AG04449 (cell line): ENCODE measurements at places on chromosomes 1 and 21.
A peak's percentile ranks its signal among the peaks of the same experiment; 100 is the strongest.

GRCh38 chr1:58799650-58800049 is 15.8 kb upstream of the JUN start:
- no peak for DNase-seq

DNA sequence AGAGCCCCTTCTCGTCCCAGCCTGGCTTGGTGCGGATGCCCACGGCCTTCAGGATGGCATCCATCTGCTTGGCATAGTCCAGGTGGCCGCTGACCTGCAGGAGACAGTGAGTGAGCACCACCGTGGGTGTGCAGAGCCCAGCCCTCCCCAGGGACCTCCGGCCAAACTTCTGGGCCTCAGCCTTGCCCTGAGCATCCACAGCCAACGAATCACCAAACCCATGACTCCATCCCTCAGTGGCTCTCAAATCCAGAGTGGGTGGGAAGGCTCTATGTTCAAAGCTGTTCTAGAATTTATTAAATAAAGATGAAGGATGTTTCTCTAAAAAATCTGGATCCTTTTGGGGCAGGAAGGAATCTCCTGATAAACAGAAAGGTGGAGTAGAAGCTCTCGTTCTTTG is 18.7 kb downstream of the HTR6 start:
- no peak for DNase-seq

- DNase-seq, result peak; percentile 42
Measured at GRCh38 chr21:38989745-38990423, 184.2 kb downstream of the ETS2 start.

- no peak for DNase-seq
Measured at GRCh38 chr1:184826001-184826400, 71.3 kb upstream of the EDEM3 start.

- DNase-seq, result no peak
Measured at GRCh38 chr1:168243636-168244212, 17.9 kb downstream of the SFT2D2 start.

DNA sequence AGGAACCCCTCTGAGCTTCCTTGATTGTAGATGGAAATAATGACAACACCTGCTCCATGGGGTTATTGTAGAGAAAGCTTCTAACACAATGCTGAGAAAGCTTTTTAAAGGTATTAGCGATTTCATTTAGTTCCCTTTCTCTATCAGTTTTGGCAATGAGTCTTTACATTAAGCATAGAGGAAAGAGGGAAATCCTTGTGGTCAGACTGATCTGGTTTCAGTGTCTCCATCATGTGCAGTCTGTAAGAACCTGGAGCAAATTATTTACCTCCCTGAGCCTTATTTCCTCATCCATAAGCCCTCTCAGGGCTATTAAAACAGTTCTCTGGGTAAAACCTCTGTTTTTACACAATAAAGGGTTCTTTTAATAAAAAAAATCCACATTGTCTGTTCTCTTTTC is 87.5 kb downstream of the FGGY start:
- DNase-seq, result no peak

GRCh38 chr1:113508364-113509164 is 118.2 kb downstream of the MAGI3 start:
- no peak for DNase-seq

DNA sequence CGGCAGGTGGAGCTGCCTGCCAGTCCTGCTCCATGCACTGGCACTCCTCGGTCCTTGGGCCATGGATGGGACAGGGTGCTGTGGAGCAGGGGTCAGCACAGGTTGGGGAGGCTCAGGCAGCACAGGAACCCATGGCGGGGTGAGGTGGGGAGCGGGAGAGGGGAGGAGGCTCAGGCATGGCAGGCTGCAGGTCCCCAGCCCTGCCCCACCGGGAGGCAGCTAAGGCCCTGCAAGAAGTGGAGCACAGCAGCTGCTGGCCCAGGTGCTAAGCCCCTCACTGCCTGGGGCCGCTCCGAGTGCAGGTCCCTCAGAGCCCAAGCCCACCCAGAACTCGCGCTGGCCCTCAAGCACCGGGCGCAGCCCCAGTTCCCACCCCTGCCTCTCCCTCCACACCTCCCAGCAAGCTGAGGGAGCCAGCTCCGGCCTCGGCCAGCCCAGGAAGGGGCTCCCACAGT is 691 bp upstream of the GBP5 start:
- DNase-seq, result no peak

DNA sequence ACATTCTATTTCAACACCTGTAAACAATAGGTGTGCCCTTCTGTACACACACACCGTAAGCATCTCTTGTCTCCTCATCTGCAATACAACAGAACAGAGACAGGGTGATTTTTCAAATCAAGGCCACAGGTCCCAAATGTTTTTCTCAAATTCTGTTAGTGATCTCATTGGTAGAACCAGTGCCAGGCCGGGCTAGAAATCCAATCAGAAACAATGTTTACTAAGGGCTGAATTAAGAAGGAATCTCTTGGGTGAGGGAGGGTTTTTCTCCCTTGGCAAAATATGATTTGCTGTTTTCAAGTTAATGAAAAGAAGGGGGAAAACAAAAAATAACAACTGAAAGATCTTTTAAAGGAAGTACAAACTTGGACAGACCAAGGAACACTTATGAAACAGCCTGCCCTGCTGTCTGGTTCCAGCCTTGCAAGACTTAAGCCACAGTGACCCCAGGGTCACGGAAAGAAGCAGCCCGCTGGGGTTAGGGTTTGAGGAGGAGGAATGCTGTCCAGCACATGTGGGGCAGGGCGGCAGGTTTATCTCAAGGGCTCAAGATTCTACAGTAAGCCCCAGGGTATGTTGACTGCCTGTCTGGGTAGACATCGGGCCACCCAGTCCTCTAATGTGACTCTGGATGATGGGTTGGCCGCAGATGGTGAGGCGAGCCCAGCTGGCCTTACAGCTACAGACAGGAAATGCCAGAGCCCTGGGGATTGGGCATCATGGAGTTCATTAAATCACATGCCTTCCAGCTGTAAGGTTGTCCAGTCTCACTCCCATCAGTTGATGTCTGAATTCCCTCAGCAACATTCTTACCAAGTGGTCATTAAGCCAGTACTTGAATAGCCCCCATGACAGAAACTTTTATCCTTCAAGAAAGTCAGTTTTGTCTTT is 73.3 kb upstream of the SLC44A3 start:
- no peak for DNase-seq

DNA sequence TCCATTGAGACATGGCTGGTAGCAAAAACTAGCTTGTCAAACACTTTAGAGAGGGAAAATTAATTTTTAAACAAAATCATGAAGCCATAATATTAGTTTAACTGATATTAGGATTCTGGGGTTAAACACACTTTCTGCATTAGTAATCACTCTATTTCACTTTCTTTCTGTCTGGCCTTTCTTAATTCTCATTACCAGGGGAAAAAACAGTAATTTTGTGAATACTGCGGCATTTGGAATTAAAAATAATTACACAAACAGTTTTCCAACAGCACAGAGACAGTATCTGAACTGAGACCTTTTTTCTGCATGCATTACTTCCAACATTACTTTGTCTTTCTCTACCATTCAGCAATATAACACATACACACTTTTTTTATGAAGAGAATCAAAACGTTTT is 190.6 kb downstream of the MRPL39 start:
- DNase-seq, result no peak

DNA sequence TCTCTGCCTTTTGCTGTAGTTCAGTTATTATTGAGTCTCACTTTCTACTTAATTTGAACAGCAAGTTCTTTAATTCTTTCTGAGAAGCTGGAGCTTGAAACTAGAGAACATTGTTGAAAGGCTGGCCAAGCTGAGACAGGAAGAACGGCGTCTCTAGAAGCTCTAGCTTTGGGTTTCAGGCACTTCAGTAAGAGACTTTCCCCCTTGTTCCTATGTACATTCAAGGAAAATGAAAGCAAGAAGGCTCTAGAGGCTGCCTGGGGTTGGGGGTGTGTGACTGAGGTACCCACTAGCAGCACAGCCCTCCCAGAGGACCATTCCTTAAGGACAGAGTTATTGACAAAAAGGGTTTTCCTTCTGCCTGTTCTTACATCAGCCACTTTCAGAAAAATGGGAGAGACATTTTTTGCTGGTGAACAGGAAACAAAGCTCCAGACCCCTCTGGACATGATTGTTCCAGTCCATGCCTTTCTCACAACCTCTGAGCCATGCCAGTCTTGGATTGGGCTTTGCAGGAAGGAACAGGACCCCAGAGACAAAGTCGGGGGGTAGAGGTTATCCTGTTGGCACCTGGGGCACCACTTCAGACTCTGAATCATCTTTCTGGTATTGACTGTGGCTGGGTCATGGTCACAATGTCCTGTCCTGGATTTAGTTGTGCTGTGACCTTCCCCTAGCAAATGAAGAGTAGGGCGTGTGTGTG is 63.1 kb downstream of the LAMC2 start:
- no peak for DNase-seq

DNA sequence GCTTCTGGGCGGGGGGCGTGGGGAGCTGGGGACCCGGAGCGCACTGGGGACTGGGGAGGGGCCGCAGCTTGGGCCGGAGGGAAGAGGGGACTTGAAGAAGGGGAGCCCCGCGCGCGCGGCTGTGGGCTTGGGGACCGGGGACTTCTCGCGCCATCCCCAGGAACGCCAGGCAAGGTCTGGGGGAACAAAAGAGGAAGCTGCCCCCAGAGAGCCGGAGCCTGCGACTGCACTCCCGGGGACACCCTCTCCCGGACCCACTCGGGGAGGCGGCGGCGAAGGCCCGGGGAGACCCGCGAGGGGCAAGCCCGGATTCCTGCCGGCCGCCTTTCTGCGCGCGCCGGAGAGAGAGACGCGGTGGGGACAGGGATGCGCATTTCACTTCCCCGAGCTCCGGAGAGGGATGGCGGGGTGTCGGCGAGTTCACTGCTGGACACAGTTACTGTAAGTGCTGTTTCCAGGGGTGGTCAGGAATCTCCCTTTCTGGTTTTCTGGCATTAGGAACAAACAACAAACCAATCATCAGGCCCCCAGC is 732 bp downstream of the ABCG1 start:
- DNase-seq, result no peak

- no peak for DNase-seq
Measured at GRCh38 chr1:85824066-85824840, 116.0 kb upstream of the ZNHIT6 start.

DNA sequence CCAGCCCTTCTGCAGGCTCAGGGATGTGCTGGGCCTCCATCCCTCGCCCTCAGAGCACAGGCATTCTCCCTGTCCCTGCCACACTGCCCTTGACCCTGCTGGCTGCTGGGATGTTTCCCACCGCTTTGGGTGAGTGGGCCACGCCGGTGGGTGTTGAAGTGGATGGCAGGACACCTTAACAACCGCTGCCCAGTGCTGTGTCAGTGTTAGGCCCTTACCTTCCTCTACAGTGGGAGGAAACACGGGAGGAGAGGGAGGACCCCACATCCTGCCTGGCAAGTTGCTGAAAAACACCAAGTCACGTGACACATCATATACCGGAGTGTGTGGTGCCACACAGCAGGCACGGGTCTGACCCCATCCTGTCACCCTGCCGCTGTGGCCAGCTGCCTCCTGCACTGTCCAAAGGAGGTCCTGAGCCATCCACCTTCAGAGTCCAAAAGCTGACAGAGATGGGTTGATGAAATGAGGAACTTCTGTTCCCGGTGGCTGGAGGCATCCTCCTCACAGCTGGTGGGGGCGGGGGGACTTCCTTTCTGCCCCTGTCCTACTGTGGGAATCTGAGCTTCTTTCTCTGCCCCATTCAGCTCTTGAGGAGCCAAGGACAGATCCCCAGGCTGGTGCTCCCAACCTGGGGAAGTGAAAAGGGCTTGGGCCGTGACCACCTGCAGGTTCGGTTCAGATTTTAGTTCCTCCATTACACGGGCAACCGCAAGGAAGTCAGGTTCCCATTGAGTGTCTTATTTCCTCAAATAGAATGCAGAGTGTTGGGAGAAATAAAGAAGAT is 3.2 kb upstream of the THEMIS2 start:
- DNase-seq, result no peak

- DNase-seq, result no peak
Measured at GRCh38 chr1:16924216-16924918, 2.6 kb downstream of the CROCC start.

- no peak for DNase-seq
Measured at GRCh38 chr21:45390831-45391742, 13.9 kb upstream of the COL18A1 start.

GRCh38 chr1:63557365-63557987 is 34.2 kb downstream of the EFCAB7 start:
- no peak for DNase-seq

- DNase-seq, result no peak
Measured at GRCh38 chr1:206507284-206508129, at the start of gene RASSF5. RASSF5 (plus strand) TSS chr1:206507531; CDS start chr1:206507603, 72 bp downstream.

- no peak for DNase-seq
Measured at GRCh38 chr1:25771221-25772114, 28.5 kb upstream of the SELENON start.

- no peak for DNase-seq
Measured at GRCh38 chr1:241888232-241888631, 40.2 kb downstream of the EXO1 start.

DNA sequence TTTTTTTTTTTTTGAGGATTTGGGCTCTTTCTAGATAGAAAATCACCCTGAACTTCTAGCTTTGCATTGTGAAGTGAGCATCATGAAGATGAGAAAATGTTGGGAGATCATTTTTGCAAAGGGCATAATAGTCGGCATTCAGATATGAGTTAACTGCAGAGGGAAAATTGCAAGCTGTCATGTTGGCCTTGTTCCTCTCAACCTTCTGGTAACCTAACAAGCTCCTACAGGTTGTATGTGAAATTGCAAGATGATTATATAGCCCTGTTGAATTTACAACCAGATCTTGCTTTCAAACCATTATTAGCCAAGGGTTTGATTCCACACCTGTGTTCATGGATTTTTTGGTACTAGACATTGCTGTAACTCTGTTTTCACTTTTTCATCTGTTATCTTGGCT is 2.2 kb downstream of the ELOA start:
- no peak for DNase-seq

DNA sequence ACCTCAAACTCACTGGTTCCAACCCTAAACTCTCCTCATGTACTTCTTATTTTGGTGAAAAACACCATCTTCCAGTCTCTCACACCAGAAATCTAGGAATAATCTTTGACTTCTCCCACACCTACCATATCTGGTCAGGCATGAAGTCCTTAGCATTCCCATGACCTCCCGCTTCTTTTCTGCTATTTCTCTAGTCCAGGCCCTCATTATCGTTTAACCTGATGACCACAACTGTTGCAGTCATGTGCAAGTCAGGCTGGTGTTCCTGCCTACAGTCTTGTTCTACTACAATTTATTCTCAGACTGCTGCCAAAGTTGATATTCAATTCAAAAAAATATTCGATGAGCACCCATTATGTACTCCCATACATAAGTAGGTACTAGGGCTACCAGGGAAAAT is 71.3 kb downstream of the PIK3R3 start:
- DNase-seq, result no peak

GRCh38 chr1:217333939-217334338 is 297.0 kb downstream of the GPATCH2 start:
- DNase-seq, result no peak

GRCh38 chr1:160834945-160835565 is 27.6 kb downstream of the CD244 start:
- no peak for DNase-seq

- no peak for DNase-seq
Measured at GRCh38 chr1:174262349-174263241, 103.3 kb downstream of the RABGAP1L start.

- DNase-seq, result no peak
Measured at GRCh38 chr1:234458352-234459017, 20.5 kb downstream of the TARBP1 start.
